Spleen (tissue), 13 donors: ENCODE measurements at places on chromosomes 3 and 15. TPM values are rescaled to one million over a fixed set of nuclear protein-coding genes. Genes with fewer than 3 reads are reported as not detected.
A peak's percentile ranks its signal among the peaks of the same experiment; 100 is the strongest.

The TRPM1 gene
- not detected for polyA plus RNA-seq

The CLDN18 gene
- not detected for polyA plus RNA-seq

The CRYGS gene
- polyA plus RNA-seq = 7.7 TPM

DNA sequence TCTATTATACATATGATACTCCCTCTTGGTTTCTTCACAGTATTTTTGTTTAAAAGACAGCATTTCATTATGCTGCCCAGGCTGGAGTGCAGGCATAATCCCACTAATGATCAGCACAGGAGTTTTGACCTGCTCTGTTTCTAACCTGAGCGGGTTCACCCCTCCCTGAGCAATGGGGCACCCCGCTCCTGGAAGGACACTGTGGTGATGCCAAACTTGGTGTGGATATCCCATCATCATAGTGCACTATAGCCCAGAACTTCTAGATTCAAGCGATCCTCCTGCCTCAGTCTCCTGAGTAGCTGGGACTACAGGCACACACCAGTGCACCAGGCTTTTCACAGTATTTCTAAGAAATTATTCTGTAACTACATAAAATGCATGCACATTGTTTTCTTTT is 14.9 kb downstream of the COLQ start:
- no peak for DNase-seq

DNA sequence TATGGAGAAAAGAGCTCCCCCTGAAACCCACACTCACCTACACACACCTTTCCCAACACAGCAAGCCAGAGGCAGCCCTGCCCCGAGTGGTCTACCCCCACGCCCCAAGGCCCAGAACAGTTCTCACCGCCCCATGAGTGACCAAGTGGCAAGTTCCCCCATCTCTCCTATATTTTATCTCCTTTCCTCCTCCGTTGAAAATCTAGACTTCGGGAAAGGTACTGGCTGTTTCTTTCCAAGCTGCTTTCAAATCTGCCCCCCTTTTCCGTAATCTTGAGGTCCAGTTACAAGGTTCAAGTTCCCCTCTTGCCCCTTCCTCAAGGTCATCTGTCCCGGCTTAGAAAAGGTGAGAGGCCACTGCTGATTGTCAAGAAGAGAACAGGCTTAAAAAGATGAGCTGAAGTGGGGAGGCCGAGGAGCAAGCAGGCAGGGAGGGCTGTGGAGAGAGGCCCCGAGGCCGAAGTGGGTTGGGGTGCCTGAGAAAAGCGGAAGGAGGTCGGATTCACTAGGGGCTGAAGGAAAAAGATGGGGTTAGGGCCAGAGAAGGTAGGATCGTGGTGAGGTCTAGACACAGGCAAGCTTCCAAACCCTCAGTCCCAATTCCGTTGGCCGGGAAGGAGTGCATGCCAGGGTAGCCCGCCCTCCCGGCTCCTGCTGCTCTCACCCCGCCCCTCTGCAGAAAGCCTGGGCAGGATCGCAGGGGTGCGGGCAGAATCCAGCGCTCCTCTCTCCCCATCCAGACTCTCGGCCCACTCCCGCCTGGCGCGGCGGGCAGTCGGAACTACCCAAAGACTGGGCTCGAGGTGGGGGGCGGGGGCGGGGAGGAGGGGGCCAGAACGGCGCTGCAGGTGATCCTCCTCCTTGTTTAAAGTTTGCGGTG is 1.7 kb downstream of the SEMA5B start:
- no peak for DNase-seq

The GABRR3 gene
- not detected for polyA plus RNA-seq

- DNase-seq = no peak
Observed at GRCh38 chr3:24133942-24134341, 188.9 kb downstream of the NR1D2 start.

- DNase-seq = peak; percentile 36
Observed at GRCh38 chr15:68666120-68666811, 87.5 kb downstream of the CORO2B start.
